T-cell (primary cell): ENCODE measurements at places on chromosomes 6 and 20.

GRCh38 chr20:15561070-15561569 lies 1012.1 kb downstream of the KIF16B start:
- DNase-seq, result no peak
- H3K4me3 ChIP-seq, result no peak overlapping the region
- no peaks in the 10 kb centered on the region for H3K4me1 ChIP-seq
- H3K27me3 ChIP-seq, result no peaks in the 10 kb centered on the region

DNA sequence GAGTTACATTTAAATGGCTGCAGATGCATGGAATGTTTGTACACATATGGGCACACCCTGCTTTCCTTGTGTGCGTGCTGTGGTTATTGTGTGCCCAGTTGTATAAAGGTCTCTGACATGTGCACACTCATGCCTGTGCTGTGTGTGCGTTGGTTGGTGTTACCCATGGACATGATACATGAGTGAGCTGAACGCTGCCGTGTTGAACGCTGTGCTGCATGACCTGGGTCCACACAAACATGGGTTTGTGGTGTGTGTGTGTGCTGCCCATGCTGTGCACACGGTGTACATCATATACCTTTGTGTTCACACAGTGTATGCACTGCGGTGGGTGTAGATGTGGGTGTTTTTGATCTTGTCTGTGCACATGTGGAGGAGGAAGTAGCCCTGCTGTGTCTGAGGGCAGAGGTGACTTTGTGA lies 54.4 kb downstream of the TOX2 start:
- H3K36me3 ChIP-seq, result no peaks in the 10 kb centered on the region
- H3K4me1 ChIP-seq, result peaks cover 29% of the 10 kb centered on the region
- H3K27ac ChIP-seq, result no peak overlapping the region

- H3K4me1 ChIP-seq, result peaks cover 10% of the 10 kb centered on the region
- peaks cover 55% of the 10 kb centered on the region for H3K36me3 ChIP-seq
- no peaks in the 10 kb centered on the region for H3K27me3 ChIP-seq
- no peak for DNase-seq
- H3K4me3 ChIP-seq, result no peak overlapping the region
Observed at GRCh38 chr6:149729824-149730223, 11.9 kb upstream of the LATS1 start.

GRCh38 chr20:42587427-42587826 lies 602.3 kb downstream of the PTPRT start:
- no peak overlapping the region for H3K27ac ChIP-seq
- H3K36me3 ChIP-seq, result no peaks in the 10 kb centered on the region
- no peaks in the 10 kb centered on the region for H3K27me3 ChIP-seq
- DNase-seq, result no peak
- no peak overlapping the region for H3K4me3 ChIP-seq
